ENCODE measurements at places on chromosomes 7 and 10.

DNA sequence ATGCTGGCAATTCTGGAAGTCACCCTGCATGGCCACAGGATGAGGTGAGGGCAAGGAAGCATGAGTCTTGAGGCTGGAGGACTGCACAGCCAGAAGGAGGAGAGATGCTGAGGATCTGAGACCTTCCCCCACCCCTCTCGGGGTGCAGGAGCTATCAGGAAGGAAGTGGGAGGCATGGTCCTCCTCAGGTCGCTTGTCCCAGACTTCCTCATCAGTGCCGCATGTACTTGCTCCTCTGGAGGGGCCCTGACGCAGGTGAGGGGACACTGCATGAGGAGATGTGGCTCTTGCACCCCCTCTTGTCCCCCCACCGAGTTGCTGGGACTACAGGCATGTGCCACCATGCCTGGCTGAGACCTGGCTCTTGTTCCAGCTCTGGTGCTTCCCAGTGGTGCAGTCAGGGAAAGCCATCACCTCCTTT lies 5.7 kb upstream of the ZMIZ1 start:
- no peak for DNase-seq

GRCh38 chr7:72435925-72436480 lies 23.9 kb upstream of the CALN1 start:
- no peak for DNase-seq

DNA sequence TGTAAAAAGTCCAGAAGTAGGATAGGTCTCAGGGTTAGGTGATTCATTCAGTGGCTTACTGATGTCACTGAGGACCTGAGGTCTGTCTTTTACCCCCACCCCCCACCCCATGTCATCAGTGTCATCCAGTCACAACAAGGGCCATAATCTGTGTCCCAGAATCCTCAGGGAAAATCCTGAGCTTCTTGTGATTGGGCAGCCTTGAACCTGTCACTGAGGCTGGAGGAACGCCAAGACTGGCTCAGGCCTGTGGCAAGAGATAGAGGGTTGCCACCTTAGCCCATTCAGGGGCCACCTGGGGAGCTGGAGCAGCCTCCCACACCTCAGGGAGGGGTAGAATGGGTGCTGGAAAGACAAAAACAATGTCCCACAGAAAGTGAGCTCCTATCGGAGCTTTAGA lies 29.7 kb downstream of the NUB1 start:
- no peak for DNase-seq

- DNase-seq, result no peak
Observed at GRCh38 chr7:92279396-92280031, 33.7 kb downstream of the ANKIB1 start.

GRCh38 chr10:131591936-131592335 lies 280.4 kb upstream of the TCERG1L start:
- no peak for DNase-seq

DNA sequence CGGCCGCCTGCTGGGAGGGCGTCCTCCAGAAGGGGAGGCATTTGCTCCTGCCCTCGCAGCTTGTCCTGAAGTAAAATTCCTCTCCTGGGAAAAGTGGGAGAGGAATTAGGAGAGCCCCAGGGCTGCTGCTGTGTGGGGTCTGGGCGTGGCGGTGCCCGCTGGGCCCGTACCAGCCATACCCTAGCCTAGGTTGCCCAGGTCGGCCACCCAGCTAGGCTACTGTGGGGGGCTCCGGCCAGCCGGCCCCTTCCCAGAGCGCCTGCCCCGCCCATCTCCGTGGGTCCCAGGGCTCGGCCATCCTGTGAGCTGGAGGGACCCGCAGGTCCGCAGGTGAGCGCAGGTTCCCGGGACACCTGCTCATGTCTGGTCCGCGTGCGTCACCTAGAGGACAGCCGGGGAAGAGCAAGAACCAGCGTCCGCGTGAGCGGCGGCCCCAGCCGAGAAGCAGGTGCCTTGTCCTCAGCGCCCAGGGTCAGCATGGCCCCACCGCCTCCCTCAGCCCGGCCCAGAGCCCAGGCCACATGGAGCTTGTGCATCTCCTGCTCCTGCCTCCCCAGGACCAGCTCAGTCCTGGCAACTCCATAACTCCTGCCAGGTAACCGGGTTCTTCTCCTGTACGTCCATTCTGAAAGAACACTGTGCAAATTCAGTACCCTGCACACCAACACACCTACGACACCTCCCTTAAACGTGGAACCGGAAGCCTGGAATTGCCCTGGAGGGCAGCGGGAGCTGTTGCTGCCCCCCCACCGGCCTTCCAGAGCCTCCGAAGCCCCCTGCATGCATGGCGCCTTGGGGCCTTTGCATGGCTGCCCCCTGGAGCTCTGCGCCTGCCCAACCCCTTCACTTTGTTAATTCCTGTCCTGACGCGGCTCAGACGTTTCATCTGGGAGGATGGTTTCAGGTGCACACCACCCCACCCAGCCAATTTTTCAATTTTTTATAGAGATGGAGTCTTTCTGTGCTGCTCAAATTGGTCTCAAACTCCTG lies 22.8 kb upstream of the FOXL3 start:
- no peak for DNase-seq

- DNase-seq, result no peak
Observed at GRCh38 chr7:14380881-14381280, 391.4 kb upstream of the ETV1 start.

GRCh38 chr10:55495555-55495954 lies 694.5 kb upstream of the PCDH15 start:
- no peak for DNase-seq

GRCh38 chr7:99452541-99452940 lies 13.4 kb downstream of the ATP5MF start:
- DNase-seq, result no peak

DNA sequence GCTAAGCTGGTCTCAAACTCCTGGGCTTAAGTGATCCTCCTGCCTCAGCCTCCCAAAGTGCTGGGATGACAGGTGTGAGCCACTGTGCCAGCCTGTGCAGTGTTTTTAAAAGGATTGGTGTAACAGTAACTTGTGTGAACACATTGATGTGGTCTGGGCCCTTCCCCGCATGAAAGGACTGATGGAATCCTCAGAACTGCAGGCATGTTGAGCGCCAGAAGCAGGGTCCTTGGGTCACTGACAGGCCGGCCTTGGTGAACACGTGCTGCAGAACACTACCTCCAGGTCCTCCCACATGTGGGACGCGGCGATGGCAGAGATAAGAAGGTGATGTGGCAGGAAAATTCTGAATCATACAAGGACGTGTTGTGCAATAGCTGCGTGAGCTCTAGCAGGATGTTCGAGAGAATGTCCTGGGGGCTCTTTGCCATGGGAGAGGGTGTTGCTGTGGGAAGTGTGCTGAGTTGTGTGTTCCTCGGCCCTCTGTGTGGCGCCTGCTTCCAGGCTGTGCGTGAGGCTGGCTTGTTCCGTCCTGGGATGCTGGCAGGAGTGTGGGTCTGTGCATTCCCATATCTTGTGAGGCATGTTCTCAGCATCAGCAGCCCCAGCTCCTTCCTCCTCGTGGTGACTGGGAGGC lies 68.2 kb downstream of the DNAJB6 start:
- no peak for DNase-seq

DNA sequence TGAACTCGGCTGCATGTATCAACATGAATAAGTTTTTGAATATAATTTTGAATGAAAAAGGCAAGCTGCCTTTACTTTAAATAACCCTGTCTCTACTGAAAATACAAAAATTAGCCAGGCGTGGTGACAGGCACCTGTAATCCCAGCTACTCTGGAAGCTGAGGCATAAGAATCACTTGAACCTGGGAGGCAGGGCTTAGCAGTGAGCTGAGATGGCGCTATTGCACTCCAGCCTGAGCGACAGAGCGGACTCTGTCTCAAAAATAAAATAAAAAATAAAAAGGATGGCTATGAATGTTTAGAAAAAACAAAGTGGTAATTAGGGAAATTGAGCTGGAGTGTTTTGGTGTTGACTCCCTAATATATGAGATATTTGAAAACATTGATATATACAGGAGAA lies 133.3 kb downstream of the PHTF2 start:
- no peak for DNase-seq

DNA sequence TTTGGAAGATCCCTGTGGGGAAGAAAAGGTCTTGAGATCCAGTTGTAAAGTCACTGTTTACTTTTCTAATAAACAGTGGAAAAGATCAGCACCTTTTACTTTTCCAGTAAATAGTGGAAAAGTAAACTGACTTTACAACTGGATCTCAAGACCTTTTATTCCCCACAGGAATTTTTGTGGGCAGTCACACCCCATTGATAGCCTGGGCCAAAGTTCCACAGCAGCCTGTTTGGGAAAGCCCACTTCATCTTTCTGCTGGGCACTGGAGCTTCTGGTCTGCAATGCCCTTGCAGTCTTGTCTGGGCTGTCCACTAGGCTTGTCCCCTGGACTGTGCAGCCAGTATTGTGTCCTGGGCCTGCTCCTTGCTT lies 50.2 kb downstream of the ADCY1 start:
- DNase-seq, result no peak

- no peak for DNase-seq
Observed at GRCh38 chr10:64503429-64503828, 982.2 kb downstream of the REEP3 start.

GRCh38 chr7:81676105-81676811 lies 93.6 kb downstream of the HGF start:
- DNase-seq, result no peak

DNA sequence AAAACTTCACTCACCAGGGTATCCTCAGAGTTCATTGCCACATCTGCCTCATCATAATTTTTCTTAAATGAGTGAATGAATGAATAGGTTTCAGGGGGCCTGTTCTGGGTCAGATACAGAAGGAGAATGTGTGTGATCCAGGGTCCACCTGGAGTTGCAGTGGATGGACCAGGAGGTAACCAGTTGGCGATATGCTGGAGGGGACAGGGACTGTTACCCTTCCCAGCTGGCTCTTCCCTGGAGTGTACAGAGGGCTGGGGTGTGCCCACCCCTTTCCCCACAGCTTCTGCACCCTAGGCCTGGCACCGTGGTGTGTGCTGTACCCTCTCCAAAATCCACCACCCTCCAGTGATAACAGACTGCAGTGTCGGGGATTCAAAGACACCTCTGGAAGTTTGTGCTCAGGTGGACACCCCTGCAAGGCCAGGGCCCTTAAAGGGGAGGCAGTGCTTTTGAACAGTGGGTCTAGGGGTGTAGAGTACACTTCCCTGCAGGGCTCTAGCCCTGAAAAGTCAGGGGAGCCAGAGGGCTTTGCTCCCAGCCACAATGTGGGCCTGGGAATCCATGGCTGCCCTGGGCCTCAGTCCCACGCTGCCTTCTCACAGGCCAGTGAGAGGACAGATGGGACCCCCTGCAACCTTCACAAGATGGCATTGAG lies 134.4 kb upstream of the UNC5B start:
- DNase-seq, result no peak

DNA sequence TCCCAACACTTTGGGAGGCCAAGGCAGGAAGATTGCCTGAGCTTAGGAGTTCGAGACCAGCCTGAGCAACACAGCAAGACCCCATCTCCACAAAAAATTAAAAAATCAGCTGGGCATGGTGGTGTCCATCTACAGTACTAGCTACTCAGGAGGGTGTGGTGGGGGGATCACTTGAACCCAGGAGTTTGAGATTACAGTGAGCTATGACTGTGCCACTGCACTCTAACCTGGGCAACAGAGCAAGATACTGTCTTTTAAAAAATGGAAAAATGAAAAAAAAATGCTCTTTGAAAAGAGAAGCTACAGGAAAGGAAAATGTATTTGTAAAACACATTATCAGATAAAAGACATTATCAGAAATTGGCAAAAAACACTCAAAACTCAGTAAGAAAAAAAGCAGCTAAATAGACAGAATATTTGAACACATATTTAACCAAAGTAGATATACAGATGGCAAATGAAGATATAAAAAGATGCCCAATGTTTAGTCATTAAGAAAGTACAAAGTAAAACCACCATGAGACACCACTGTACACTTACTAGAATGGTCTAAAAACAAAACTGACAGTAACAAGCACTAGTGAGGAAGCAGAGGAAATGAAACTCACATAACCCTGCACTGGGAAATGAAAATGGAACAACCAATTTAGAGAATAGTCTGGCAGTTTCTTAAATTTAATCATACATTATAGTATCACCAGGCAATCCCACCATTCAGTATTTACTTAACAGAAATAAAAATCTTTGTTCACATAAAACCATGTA lies 40.5 kb downstream of the NRBF2 start:
- DNase-seq, result no peak

DNA sequence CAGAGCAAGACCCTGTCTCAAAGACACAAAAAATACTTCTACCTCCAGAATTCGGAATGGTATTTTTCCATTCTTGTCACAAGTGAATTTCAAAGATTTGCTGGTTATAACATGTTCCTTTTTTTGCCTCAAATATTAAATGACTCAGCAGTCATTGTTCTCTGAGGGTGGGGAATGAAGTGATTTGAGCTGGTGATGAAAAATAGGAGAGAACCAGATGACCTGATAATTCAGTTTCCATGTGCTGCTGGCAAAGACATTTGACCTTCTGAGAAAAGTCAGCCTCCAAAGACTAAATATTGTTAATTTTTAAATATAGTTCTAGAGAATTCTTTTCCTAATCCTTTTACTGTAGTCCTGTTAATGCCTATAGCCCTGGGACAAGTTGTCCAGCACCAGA lies 78.9 kb downstream of the CACNB2 start:
- DNase-seq, result no peak

GRCh38 chr7:98354511-98355249 lies 46.2 kb downstream of the BAIAP2L1 start:
- no peak for DNase-seq
